ENCODE measurements at places on chromosomes 4 and X.

DNA sequence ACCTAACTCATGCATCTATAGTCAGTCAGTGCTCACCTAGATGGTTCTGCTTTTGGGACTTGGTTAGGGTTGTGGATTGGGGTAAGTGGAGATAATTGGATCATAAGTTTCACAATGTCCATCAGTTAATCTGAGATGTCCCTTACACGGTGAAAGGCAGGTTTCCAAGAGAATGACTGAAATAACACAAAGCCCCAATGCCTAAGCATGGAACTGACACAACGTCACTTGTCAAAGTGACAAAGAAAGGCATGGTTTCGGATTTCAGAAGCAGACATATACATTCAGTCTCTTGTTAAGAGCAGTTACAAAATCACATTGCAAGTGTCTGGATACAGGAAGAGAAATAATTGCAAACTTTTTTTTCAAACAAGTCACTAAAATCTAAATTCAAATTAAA lies 1456.9 kb downstream of the TECRL start:
- DNase-seq, result no peak

DNA sequence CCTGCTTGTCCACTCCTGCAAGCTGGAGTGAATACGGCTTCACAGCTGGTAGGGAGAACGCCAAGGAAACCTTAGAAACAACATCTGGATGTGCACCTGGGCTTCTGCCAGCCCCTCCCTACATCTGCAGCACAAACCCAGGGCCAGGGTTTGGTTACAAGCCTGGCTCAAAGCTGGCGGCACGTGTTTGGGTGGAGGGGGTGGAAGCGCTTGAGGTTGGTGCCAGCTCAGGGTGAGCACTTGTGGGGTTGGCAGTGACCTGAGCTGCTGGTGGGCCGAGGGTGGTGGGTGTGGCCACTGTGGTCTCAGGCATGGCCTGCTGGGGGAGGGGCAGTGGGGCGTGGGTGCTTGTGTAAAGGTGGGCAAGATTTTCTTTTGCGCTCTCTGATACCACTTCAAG lies 15.6 kb downstream of the ELF4 start:
- no peak for DNase-seq

GRCh38 chr4:93346840-93347239 lies 481.7 kb upstream of the ATOH1 start:
- DNase-seq, result no peak

DNA sequence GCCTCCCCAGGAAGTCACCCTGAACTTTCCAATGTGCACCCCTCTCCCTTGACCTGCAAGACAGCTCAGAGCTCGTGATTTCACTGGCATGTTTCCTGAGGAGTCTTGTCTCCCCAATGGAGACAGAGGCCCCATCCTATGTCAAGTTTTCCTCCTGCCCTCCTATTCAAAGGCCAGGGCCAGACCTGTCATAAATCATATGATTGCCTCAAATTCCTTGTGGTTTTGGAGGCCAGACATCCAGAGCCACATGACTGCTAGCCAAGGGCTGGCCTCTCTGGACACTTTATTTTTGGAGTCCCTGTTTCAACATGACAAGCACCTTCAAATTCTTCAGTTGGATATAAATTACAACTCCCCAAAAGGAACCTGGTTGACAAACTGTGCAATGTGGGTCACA lies 76.0 kb upstream of the TFDP3 start:
- DNase-seq, result no peak

DNA sequence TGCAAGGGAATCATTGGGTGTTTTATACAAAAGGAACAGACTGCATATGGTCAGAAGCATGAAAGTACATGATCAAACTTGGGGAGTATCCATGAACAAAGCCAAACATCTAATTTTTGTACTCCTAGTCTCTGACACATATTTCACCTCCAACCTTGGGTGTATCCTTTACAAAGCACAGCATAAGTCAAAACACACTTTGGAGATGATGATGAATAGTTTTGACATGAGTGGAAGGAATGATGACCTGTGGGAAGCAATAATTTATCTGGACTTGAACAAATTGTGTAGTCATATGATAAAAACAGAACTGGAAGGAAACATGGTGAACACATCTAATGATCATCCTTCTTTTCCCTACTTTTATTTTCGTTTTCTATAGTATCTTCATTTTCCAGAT lies 108.7 kb upstream of the PLS3 start:
- DNase-seq, result no peak

DNA sequence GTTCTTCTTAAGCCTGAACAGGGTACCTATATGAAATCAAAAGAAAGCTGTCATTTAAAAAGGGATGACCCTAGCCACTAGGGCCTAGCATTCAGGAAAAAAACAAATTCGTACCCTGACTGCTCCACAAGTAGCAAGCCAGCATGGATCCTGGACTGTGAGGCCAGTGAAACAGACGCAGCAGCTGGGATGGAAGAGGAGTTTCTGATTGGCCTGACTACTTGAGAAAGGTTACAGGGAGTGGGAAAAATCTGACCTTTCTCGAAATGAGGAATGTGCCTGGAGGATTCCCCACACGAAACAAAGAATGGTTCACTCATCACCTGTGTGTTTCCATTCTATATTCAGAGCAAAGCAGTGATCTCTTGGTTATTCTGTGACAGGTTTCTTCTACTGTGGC lies 87.6 kb upstream of the JADE1 start:
- DNase-seq, result no peak

- no peak for DNase-seq
These were observed 577.9 kb downstream of the PPARGC1A start for GRCh38 chr4:23311983-23312382.

GRCh38 chr4:169246957-169247396 lies 23.8 kb downstream of the SH3RF1 start:
- no peak for DNase-seq

GRCh38 chr4:129917651-129918050 lies 821.7 kb downstream of the C4orf33 start:
- DNase-seq, result no peak

DNA sequence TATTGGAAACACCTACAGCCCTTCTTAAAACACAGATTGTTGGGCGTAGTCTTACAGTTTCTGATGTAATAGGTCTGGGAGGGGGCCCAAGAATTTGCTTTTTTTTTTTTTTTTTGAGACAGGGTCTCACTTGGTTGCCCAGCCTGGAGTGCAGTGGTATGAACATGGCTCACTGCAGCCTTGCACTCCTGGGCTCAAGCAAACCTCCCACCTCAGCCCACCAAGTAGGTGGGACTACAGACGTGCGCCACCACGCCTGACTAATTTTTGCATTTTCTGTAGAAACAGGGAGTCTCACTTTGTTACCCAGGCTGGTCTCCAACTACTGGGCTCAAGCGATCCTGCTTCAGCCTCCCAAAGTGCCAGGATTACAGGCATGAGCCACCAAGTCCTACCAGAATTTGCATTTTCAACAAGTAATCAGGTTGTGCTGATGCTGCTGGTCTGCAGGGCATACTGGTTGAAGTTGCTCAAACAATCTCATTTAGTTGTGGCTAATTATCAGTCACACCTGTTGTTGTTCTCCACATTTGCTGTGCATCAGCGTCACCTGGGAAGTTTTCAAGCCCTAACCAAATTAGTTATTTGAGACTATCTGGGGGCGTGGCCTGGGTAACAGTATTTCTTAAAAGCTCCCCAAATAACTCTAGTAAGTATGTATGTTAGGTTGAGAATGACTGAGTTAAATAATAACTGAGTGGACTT lies 14.0 kb downstream of the TMEM154 start:
- DNase-seq, result no peak

DNA sequence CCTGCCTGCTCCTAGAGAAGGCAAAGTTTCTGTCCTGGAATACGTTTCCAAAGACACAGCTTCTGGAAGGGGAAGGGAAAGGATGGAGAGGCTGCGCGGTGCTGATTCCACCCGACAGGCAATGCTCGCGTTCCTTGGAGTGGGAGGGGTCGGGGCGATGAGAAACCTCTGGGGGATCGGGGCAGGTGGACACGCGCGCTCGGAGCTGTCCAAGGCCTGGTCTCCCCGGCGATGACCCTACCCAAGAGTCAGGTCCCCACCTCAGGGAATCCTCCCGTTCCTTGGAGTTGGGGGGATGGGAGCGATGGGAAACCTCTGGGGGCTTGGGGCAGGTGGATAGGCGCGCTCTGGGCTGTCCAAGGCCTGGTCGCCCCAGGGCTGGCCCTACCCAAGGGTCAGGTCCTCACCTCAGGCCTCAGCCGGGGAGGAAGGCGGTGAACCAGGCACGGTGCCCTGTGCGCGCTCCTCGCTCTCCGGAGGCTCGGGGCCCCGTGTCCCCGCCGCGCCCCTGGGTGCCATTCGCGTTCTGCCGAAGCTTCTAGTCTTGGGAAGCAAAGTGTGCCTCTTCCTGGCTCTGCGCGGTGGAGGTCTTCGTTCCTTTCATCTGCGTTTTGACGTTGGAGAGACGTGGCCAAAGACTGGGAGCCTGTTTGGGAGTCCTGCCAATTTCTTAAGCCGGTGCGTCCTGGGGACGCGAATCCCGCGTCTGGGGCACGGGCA lies 10.6 kb upstream of the SHOX start:
- DNase-seq, result no peak

- no peak for DNase-seq
These were observed 11.5 kb upstream of the CAMK2D start for GRCh38 chr4:113773014-113773413.

- DNase-seq, result no peak
These were observed 36.7 kb upstream of the EDA2R start for GRCh38 chrX:66675541-66675940.

- no peak for DNase-seq
These were observed 32.9 kb upstream of the STX18 start for GRCh38 chr4:4574792-4575191.

- no peak for DNase-seq
These were observed 98.6 kb upstream of the SCML1 start for GRCh38 chrX:17638731-17639130.

- no peak for DNase-seq
These were observed 57.7 kb upstream of the PDLIM3 start for GRCh38 chr4:185592845-185593488.

- no peak for DNase-seq
These were observed 44.9 kb upstream of the NAP1L5 start for GRCh38 chr4:88742561-88742960.

DNA sequence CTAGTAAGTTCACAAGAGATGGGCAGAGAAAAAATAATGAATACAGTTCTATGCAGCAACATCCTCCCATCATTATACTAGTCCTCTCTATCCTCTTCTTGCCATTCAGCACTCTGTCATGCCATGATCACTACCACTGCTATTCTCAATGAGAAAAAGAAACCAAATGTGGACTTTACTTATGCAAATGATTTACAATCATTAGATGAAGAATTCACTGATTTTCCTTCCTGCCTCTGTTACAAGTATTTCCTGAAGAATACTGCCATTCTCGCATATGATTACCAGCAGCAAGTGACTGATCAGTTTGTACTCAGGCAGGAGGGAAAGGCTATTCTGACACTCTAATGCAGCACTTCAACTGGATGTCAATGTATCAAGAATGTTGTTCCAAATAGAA lies 50.3 kb downstream of the WDFY3 start:
- DNase-seq, result no peak

DNA sequence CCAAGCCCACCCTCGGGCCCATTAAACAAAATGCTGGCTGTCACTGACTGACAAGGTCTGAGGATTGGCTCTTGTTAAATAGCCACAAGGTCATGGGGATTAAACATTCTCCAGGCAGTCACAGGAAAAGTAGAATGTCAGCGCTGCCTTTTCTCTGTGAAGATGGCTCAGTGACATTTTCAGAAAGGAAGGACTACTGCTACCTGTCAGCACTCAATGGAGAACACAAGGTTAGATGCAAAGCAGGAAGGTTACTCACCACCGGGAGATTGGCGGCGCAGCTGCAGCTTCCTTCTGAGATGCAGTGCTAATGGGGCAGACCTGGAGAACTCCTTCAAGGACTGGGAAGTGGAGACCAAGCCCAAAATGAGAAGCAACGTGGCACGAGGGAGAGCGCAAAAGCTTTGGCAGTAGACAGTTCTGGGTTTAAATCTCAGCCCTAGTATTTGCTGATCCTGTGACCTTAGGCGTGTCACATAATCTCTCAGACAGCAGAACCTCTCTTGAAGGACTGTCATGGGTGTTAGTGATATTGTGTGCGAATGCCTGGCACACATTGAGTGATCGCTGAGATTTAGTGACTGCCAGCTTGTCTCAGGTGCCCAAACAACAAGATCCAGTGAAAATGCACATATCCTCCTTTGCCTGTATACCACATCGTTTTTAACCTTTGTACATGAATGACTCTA lies 213.1 kb upstream of the BOD1L1 start:
- DNase-seq, result no peak

DNA sequence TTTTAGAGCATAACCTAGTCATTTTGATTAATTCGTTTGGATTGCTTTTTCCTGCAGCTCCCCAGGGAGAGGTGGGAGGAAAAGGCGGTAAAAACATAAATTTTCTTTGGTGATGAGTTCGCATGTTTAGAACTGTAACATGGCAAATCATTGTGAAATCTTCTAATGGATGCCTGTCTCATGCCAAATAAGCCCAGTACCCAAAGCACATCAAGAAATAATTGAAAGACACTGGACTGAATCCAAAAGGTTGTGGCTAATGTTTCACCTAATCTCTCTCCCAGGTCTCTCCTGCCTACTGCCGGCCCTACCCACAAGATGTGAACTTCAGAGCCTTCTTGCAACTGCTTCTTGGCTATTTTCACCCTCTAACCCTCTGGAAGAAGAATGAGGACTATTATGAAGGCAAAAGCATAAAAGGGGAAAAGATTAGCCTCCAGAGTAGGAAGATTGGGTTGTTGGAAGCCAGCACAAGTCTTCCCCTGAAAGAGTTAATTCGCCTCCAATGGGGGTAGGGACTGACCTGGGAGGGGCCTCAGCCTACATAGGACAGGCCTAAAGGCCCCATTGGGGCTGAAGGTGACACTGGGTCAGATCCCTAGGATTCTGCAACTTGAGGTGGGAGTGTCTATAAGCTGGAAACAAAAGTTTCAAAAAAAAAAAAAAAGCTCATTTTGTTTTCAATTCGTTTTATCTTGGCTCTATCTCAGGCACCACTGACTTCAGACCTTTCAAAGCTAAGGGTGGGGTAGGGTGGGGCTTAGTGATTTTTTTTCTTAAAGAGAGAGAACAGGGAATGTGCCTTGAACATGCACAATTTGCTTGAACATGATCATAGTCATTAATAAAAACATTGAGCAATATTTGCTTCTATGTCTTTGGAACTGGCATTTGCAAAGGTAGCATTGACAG lies 278.6 kb upstream of the KLF3 start:
- no peak for DNase-seq

- no peak for DNase-seq
These were observed 101.7 kb upstream of the FRG1 start for GRCh38 chr4:189838821-189839497.

GRCh38 chrX:2589186-2590020 lies 88.6 kb upstream of the DHRSX start:
- no peak for DNase-seq

DNA sequence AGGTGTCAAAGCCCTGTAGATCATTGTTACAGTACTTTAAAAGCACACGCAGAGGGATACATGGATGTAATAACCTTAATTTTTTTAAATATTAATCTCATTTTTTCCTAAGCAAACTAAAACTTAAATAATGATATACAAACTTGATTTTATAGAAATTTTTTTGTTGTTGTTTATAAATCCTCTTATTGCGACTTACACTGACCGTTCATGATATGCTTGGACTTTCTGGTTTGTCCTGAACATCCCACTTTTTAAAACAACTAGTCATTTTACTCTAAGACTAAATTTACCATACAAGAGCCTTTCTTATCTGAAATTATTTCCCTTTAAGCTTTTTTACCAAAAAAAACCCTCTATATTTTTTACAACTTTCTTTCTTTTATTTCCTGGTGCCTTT lies 2106.0 kb downstream of the PCDH7 start:
- no peak for DNase-seq
